IMR-90 (cell line): ENCODE measurements at places on chromosomes 2 and 18. TPM values are rescaled to one million over a fixed set of nuclear protein-coding genes. Genes with fewer than 3 reads are reported as not detected.

FEV gene
- total RNA-seq, result not detected in 2 replicates

INHBB gene
- total RNA-seq, result 0.18 and 0.28 TPM in 2 replicates

GPR45 gene
- not detected in 2 replicates for total RNA-seq

RAD51AP2 gene
- total RNA-seq, result not detected in 2 replicates

EVX2 gene
- total RNA-seq, result not detected in 2 replicates

KHK gene
- 0.56 and 0.72 TPM in 2 replicates for total RNA-seq

DSG4 gene
- total RNA-seq, result not detected in 2 replicates

REG3A gene
- total RNA-seq, result not detected in 2 replicates

TMEM37 gene
- total RNA-seq, result under 0.01 TPM in 1 of 2 replicates, not detected in the other

GYPC gene
- total RNA-seq, result 53.4 and 53.6 TPM in 2 replicates

FSHR gene
- total RNA-seq, result not detected in 2 replicates

STAT4 gene
- 0.28 and 0.36 TPM in 2 replicates for total RNA-seq

CD226 gene
- under 0.01 and 1.1 TPM in 2 replicates for total RNA-seq

SCN1A gene
- total RNA-seq, result under 0.01 TPM in 2 replicates

C1QL2 gene
- total RNA-seq, result not detected in 2 replicates

ATP8B1 gene
- total RNA-seq, result 136 and 170 TPM in 2 replicates

TMEM237 gene
- total RNA-seq, result 46.9 and 58.8 TPM in 2 replicates

MAPK4 gene
- total RNA-seq, result not detected in 2 replicates

MOGAT1 gene
- total RNA-seq, result not detected in 2 replicates

LRRC30 gene
- not detected in 2 replicates for total RNA-seq

TXNDC2 gene
- total RNA-seq, result under 0.01 and 0.18 TPM in 2 replicates
